Esophagus squamous epithelium (tissue), 5 donors: ENCODE measurements at places on chromosomes 12 and 14. TPM values are rescaled to one million over a fixed set of nuclear protein-coding genes. Genes with fewer than 3 reads are reported as not detected.

- no peaks in the 10 kb centered on the region for H3K27me3 ChIP-seq
- peaks cover 46% of the 10 kb centered on the region for H3K4me1 ChIP-seq
Observed at GRCh38 chr12:103928682-103929045, 1.5 kb upstream of the HSP90B1 start.

- H3K27ac ChIP-seq: no peak overlapping the region
- no peaks in the 10 kb centered on the region for H3K27me3 ChIP-seq
- H3K4me3 ChIP-seq: no peak overlapping the region
- no peaks in the 10 kb centered on the region for H3K36me3 ChIP-seq
Observed at GRCh38 chr14:23633160-23633701, 2.9 kb upstream of the DHRS2 start.

DNA sequence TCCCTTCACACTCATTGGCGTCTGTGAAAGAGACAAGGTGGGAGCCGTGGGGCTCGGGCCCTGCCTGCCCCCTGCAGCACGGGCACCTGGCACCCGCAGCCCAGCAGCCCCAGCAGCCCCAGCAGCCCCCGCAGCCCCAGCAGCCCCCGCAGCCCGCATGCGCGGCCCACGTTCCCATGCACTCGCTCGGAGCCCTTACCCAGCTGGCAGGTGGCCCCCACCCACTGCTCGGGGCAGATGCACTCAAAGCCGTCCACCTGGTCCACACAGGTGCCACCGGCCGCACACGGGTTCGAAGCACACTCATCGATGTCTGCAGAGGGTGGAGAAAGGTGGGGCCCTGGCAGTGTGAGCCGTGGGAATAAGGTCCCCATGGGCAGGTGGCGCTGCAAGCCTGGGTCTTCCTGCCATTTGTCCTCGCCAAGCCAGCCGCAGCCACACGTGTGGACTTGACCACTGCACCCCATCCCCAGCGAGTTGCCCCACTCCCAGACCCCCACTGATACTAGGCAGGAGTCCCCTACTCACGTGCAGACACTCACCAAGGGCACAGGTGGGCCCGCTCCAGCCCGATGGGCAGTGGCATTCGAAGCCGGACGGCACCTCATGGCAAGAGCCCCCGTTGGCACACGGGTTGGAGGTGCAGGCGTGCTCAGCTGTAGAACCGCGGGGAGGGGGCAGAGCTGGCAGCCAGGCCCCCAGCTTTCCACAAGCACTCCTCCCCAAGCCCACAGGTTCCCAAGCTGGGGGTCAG, 17.3 kb downstream of the JAG2 start:
- no peaks in the 10 kb centered on the region for H3K4me1 ChIP-seq
- no peak for DNase-seq
- H3K27me3 ChIP-seq: no peaks in the 10 kb centered on the region
- H3K4me3 ChIP-seq: no peak overlapping the region

GRCh38 chr14:36227802-36228201, 51.3 kb upstream of the PTCSC3 start:
- no peak for DNase-seq
- no peaks in the 10 kb centered on the region for H3K27me3 ChIP-seq
- no peaks in the 10 kb centered on the region for H3K36me3 ChIP-seq
- no peak overlapping the region for H3K4me3 ChIP-seq
- H3K27ac ChIP-seq: no peak overlapping the region
- H3K4me1 ChIP-seq: no peaks in the 10 kb centered on the region

DNA sequence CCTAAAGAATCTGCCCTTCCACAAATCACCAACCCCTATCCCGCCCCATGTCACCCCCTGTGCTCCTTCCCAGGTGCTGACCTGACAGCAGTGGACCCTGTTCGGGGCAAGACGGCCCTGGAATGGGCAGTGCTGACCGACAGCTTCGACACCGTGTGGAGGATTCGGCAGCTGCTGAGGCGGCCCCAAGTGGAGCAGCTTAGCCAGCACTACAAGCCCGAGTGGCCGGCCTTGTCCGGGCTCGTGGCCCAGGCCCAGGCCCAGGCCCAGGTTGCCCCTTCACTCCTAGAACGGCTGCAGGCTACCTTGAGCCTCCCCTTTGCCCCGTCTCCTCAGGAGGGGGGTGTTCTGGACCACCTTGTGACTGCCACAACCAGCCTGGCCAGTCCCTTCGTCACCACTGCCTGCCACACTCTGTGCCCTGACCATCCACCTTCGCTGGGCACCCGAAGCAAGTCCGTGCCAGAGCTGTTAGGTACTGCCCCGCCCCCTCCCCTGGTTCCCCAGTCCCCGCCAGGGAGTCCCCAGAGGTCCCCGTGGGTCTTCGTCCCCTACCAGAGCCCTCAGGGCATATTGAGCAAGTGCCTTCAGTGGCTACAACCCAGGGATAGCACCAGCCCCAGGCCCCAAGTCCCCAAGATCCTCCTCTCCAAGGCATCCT, 2.7 kb downstream of the ANKRD33 start:
- H3K4me1 ChIP-seq: peaks cover 4% of the 10 kb centered on the region
- no peak overlapping the region for H3K27ac ChIP-seq
- no peaks in the 10 kb centered on the region for H3K27me3 ChIP-seq
- no peak overlapping the region for H3K4me3 ChIP-seq

GRCh38 chr14:103550451-103551337, 11.8 kb downstream of the BAG5 start:
- H3K27me3 ChIP-seq: no peaks in the 10 kb centered on the region
- DNase-seq: no peak
- no peak overlapping the region for H3K4me3 ChIP-seq
- H3K4me1 ChIP-seq: peaks cover 37% of the 10 kb centered on the region

DNA sequence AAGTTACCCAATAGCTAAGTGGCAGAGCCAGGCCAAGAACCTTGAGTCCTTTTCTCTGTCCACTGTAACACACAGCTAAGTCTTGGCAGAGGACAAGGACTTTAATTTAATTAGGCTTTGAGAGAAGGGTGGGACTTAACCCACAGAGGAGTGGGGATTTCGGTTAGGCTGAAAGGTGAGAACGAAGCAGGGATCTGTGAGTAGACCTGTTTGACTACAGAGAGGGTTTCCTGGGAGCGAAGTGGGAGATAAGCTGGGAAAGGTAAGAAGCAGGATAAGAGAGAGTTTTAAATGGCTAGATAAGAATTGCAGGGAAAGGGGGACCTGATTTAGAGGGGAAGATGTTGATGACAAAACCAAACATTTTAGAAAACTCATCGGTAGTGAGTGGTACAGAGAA, 2.0 kb upstream of the PPFIBP1 start:
- H3K4me3 ChIP-seq: no peak overlapping the region
- DNase-seq: no peak
- H3K36me3 ChIP-seq: no peaks in the 10 kb centered on the region

Gene RNF212B
- total RNA-seq: not detected

DNA sequence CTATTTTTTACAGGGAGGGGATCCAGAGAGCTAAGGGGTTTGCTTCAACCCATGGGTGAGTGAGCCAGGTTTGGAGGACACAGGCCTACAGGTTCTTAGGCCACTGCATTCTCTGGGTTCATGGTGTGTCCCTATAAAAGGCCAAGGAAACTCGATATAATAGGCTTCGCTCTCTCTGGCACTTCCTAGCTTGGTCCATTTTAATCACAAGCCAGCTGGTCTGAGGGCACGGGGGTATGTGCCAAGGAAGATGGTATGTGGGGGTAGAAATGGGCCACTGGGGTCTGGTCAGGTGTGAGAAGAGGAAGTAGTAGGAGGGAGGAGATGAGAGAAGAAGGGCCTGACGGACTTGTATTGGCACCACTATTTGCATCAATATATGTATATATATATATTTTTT, 4.9 kb downstream of the ETV6 start:
- peaks cover 33% of the 10 kb centered on the region for H3K4me1 ChIP-seq
- DNase-seq: no peak
- no peak overlapping the region for H3K4me3 ChIP-seq

Gene SLC5A8
- not detected for total RNA-seq

Gene RNASE1
- total RNA-seq: 12.0 TPM

- H3K4me3 ChIP-seq: no peak overlapping the region
- H3K36me3 ChIP-seq: no peaks in the 10 kb centered on the region
- no peaks in the 10 kb centered on the region for H3K4me1 ChIP-seq
- no peak for DNase-seq
- no peaks in the 10 kb centered on the region for H3K27me3 ChIP-seq
Observed at GRCh38 chr12:120402217-120402616, 33.3 kb upstream of the MSI1 start.

DNA sequence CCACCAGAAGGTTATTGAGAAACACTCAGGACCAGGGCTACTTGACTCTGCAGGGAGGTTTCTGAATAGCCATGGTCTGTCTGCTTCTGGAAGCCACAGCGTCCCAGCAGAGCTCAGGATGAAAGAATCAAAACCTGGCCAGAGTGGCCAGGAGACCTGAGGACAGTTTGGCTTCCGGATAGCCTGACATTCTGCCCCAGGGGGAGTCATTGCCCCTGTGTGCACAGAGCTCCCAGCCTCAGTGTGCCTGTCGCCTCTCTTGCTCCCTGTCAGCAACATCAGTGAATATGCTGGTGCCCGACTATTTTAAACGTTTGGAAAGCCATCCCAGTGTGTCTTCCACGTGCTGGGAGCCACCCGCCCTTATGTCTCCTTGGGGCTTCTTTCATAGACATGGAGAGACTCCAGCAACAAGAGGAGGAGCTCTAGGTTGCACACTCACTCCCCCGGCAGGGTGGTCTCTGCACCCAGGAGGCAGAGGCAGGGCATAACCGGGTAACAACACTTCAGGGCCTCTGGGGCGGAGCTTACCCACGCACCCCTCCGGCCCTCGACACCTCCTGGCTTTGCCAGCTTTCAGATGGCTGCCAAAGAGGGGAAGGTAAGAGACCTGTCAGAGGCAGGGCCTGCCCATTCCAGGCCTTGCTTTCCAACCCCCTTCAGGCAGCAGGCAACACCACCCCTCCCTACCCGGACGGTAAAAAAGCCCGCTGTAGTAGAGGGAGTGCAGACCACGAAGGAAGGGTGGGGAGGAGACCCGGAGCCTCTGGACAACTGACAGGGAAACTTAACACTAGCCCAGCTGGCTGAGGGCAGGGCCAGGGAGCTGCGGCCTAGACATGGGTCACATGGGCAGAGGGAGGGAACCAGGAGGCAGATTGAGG, 19.0 kb upstream of the SLC6A12 start:
- no peak overlapping the region for H3K4me3 ChIP-seq
- no peaks in the 10 kb centered on the region for H3K27me3 ChIP-seq
- no peak for DNase-seq
- H3K36me3 ChIP-seq: no peaks in the 10 kb centered on the region
- H3K27ac ChIP-seq: no peak overlapping the region

- H3K36me3 ChIP-seq: no peaks in the 10 kb centered on the region
- no peak for DNase-seq
- no peak overlapping the region for H3K4me3 ChIP-seq
Observed at GRCh38 chr12:68785358-68785757, 22.6 kb upstream of the MDM2 start.

- no peaks in the 10 kb centered on the region for H3K27me3 ChIP-seq
- H3K4me3 ChIP-seq: no peak overlapping the region
- H3K27ac ChIP-seq: no peak overlapping the region
- H3K36me3 ChIP-seq: no peaks in the 10 kb centered on the region
Observed at GRCh38 chr12:16583969-16584745, 21.8 kb downstream of the LMO3 start.
